Stimulated activated CD4-positive, alpha-beta T cell treated with anti-CD3 and anti-CD28 coated beads, Interleukin-1b, Interleukin-23, amount 100 ng/mL, for 1 hour (primary cell): ENCODE measurements at places on chromosomes 7 and 10.

- DNase-seq = no peak
Observed at GRCh38 chr7:157555944-157556641, 219.3 kb downstream of the DNAJB6 start.

DNA sequence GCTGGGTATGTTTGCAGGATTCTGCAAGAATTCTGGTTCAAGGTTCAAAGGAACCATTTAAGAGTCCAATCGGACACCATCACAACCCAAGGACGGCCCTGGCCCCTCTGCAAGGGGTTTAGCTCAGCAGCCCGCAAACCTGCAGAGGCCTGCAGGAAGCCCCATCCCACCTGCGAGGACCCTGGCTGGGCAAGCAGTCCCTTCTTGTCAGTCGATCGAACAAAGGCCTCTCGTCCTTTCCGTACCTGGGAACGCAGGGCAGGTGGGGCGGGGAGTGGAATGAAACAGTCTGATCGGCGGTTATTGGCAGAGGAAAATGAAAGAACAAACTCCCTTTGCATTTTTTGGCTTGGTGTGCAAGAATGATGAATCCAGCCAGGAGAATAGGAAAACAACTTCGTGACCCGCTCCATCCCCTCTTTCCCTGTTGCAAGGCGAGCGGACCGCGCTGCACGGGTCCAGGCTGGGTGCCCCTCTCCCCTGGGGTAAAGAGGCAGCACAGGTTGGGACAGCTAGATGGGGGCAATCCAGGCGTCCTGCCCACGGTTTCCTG is 73.7 kb downstream of the INSIG1 start:
- no peak for DNase-seq

DNA sequence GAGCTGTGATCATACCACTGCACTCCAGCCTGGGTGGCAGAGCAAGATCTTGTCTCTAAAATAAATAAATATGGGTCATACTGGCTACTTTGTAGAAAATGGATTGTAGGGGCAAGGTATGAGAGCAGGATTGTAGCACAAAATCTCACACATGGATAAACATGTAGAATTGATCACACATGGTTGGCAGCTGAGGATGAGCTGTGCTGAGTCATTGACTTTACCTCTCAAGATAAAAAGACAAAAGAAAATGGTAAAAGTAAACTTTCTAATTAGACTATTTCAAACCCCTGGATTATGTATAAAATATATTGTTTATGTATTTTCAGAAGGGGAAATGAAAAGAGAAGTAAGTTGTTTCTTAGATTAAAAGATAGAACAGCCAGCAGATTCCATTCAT is 69.3 kb downstream of the APBB1IP start:
- no peak for DNase-seq

- no peak for DNase-seq
Observed at GRCh38 chr7:30671793-30672465, 10.3 kb downstream of the CRHR2 start.

DNA sequence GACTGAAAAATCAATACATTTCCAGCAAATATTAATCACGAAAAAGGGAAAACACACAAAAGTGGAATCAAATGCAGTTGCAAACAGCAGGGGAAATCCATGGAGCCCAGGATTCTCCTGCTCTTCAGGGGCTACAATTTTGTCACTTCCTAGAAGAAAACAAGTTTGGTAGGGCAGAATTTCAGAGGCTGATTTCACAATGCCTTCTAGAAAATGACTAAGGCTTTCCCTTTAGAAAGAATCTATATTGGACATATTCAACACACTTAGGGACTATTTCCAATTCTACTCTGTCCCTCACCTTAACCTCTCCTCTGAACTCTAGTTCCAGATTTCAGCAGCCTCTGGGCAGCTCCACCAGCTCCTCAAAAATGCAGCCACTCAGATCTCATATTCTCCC is 111.3 kb downstream of the HECTD2 start:
- DNase-seq = no peak

DNA sequence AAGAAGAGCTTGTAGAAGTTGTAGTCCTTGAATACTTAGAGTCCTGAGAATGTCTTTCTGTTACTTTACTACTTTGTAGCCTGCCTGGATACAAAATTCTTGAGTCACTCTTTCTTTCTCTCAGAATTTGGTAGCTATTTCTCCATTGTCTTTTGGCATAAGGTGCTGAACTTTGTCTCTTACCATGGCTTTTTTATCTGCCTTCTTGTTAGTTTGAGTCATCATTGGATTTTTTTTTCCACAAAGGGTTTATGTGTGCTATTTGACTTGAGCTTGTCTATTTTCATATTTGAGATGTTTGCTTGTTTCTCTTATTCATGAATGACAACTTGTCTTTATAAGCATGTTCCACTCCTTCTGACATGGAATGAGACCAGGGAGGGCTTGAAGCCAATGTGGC is 74.5 kb upstream of the EXOC6 start:
- DNase-seq = no peak

- no peak for DNase-seq
Observed at GRCh38 chr7:2926120-2926895, 82.2 kb upstream of the GNA12 start.

DNA sequence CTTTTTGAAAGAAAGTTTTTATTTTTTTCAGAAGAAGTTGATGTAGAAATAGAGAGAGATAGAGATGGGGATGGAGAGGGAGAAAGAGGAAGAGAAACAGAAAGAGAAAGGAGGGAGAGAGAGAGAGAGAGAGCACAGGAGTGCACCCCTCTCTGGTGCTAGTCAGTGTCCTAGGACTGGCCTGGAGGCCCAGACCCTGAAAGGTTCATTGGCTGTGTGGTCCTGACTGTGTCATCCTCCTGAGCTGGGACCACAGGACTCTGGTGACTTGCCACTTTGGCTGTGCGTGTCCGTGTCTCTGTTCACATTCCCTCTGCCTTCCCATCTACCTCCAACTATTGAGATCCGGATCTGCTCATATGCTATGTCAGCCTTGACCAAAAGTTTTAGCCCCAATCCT is 62.1 kb upstream of the SHH start:
- DNase-seq = no peak

- no peak for DNase-seq
Observed at GRCh38 chr10:32232378-32232777, 114.6 kb downstream of the EPC1 start.

DNA sequence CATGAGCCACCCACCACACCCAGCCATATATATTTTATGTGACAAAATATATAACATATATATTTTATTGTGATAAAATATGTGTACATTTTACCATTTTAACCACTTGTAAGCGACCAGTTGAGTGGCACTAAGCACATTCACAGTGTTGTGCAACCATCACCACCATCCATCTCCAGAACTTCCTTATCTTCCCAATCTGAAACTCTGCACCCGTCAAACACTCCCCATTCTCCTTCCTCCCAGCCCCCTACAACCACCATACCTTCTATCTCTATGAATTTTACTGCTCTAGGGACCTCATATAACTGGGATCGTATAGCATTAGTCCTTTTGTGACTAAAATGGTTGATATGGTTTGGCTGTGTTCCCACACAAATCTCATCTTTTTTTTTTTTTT is 20.8 kb upstream of the CYTH3 start:
- DNase-seq = no peak

DNA sequence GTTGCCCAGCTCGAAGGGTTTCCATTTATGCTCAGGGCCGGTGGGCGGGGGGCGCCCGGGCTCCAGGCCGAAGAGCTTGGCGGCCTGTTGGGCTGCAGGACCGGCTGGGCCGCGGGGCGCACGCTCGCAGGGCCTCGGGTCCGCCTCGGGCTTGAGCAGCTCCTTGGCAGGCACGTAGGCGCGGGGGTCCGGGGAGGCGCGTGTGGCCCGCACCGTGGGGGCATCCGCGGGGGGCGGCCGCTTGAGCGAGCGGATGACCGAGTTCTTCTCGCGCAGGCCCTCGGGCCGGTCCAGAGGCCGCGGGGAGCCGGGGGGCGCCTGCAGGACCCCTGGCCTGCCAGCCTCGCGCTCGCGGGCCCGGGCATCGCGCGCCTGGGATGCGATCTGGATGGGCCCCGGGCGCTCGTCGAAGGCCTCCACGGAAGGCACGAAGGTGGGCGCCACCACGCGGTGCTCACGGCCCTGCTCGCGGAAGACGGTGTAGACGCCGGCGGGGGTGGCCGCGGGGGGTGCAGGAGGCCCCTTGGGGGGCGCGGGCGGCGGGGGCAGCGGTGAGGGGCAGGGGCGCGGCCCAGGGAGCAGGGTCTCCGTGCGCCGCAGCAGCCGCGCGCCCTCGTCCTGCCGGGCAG is 35.2 kb downstream of the TNRC18 start:
- no peak for DNase-seq

DNA sequence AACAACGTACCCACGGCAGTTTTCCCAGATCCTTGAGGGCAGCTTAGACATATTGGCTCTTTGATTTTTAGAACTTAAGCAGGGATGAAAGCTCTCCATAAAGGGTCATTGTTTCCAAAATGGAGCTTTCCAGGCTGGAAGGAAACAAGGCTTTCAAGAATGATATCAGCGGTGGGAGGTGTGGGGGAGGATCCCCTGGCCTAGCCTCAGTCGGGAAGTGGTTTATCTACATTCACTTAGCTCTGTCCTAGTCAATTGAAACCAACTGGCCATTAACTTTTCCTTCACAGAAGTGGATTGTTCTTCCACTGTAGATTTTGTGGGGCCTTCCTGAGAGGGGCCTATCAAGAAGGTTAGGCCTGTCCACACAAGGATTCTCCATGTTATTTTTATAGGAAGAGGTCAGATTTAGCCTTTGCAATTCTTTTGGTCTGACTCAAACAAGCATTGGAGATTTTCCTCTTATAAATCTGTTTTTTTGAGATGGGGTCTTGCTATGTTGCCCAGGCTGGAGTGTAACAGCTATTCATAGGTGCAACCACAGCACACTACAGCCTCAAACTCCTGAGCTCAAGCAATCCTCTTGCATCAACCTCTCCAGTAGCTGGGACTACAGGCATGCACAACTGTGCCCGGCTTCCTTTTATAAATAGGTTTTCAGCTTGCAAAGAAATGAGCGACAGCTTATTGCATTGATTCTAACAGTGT is 343.5 kb downstream of the LRMDA start:
- no peak for DNase-seq

DNA sequence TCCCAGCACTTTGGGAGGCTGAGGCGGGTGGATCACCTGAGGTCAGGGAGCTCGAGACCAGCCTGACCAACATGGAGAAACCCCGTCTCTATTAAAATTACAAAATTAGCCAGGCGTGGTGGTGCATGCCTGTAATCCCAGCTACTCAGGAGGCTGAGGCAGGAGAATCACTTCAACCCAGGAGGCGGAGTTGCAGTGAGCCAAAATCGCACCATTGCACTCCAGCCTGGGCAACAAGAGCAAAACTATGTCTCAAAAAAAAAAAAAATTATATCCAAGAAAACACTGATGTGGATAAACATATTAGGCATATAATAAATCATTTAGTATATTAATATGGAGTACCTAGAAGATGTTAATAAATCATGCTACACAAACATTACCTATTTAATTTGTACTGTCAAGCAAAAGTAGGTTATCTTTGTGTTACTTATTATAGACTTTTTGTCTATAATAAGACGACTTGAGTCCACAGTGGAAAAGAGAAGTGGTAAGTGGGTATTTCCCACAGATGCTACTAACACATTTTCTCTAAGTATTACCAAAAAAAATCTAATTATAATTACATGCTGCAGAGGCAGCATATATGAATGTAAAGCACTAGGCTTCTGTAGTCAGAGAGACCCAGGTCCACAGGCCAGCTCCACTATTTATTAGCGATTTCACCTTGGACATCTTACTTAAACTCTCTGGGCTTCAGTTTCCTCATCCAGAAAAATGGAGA is 34.5 kb downstream of the DNMBP start:
- no peak for DNase-seq

- no peak for DNase-seq
Observed at GRCh38 chr7:28095231-28095630, 85.4 kb downstream of the JAZF1 start.

- DNase-seq = no peak
Observed at GRCh38 chr7:100745184-100745583, 11.8 kb downstream of the ZAN start.

- DNase-seq = no peak
Observed at GRCh38 chr10:47404446-47404845, 20.4 kb upstream of the ZNF488 start.

- DNase-seq = no peak
Observed at GRCh38 chr10:73206385-73206784, 38.5 kb downstream of the FAM149B1 start.

- no peak for DNase-seq
Observed at GRCh38 chr10:99619851-99620710, at the start of gene SLC25A28. TSS of gene SLC25A28 (minus strand) at chr10:99620439. CDS start at chr10:99620335, 104 bp downstream.

DNA sequence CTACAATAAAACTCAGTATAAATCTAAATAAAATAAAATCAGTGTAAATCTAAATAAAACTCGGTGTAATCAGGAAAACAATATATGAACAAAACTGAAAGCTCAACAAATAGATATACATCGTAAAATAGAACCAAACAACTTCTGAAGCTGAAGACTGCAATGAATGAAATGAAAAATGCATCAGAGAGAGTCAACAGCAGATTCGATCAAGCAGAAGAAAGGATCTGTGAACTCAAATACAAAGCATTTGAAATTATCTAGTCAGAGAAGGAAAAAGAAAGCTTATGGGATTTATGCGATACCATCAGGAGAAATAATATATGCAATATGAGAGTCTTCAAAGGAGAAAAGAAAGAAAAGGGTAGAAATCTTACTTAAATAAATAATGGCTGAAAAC is 255.0 kb downstream of the BICC1 start:
- DNase-seq = no peak

DNA sequence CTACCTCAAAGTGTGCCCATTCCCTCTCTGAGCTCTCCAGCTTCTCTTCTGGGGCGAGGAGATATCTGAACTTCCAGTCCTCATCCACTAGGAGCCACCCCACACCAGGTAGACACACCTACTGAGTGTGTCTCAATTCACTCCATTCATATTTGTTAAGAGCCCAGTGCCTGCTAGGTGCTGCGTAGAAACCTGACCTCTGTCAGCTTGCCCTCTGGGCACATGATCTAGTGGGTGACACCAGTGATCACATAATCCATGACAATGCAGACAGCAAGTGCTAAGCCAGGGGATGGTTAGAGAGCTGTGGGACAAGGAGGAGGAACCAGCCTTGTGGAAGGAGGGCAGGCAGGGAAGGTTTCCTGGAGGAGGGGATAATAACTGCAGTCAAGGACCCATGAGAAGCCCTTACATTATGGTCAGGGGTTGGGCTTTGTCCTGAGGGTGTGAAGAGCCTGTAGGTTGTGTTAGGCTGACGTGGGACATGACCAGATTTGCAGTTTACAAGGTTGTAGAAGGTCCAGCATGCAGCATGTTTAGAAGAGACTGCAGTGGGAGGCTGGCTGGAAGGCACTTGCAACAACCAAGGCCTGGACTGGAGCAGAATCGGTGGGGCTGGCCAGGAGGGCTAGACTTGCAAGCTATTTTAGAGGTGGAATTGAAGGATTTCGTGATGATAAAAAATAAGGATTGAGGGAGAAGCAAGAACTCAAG is 81.8 kb downstream of the COL13A1 start:
- DNase-seq = no peak

GRCh38 chr7:29918850-29919249 is 70.8 kb downstream of the SCRN1 start:
- DNase-seq = no peak

GRCh38 chr7:149440222-149440621 is 20.6 kb downstream of the ZNF777 start:
- no peak for DNase-seq

- no peak for DNase-seq
Observed at GRCh38 chr10:12350925-12351324, 1.6 kb downstream of the CAMK1D start.
